ENCODE measurements at places on chromosomes 6 and 20.
A peak's percentile ranks its signal among the peaks of the same experiment; 100 is the strongest.

GRCh38 chr20:8400486-8400885 lies 268.4 kb downstream of the PLCB1 start:
- no peak for DNase-seq

DNA sequence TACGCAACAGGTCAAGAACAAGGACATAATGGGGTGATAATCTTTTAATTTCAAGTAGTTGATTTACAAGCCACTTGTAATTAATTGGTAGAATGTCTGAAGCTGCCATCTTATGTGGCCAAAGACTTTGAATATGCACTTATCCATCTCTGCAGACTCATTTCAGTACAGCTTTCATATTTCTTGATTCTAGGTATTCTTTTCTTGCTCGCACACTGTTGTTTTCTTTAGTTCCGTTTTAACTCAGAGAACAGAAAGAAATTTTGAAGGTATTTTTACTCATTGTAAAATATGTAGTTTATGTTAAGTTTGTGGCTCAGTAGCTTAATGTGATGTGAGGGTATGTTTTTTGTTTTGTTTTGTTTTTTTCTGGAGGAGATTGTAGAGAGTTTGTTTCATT lies 73.9 kb downstream of the UBR2 start:
- no peak for DNase-seq

DNA sequence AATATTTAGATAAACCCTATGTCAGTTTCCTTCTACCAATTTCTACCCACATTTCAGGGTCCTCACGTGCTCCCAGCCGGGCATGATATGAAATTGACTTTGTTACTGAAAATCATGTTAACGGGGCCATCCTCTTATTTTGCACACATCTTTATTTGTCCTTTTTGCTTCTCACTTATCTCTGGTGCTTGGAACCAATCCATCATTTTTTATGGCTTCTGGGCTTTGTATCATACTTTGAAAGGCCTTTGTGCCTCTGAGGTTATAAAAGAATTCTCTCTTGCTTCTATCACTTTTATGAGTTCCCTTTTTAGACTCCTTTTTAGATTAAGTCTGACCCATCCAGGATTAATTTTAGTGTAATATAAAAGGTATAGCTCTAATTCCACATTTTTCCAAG lies 117.1 kb upstream of the PRND start:
- no peak for DNase-seq

GRCh38 chr6:142570221-142570671 lies 268.4 kb downstream of the ADGRG6 start:
- DNase-seq = no peak

DNA sequence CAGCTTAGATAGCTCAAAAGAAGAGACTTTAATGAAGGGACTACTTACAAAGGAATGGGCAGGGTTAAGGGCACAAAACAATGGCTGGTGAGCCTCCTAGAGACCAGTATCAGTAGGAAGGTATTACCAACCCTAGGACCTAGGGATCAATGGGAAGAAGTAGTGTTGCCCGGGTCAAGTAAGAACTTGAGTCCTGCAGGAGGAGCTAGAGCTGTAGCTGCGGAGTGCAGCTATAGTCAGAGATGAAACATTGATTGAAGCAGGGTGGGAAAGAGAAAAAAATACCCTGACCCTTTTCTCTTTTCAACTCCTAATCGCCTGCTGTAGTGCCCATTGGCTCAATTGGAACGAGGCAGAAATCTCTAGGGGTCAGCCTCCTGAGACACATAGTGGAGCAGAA lies 144.0 kb downstream of the FLRT3 start:
- no peak for DNase-seq

GRCh38 chr20:57161478-57162361 lies 104.7 kb downstream of the BMP7 start:
- DNase-seq = no peak

GRCh38 chr20:62975812-62976508 lies 23.5 kb downstream of the SLC17A9 start:
- no peak for DNase-seq

DNA sequence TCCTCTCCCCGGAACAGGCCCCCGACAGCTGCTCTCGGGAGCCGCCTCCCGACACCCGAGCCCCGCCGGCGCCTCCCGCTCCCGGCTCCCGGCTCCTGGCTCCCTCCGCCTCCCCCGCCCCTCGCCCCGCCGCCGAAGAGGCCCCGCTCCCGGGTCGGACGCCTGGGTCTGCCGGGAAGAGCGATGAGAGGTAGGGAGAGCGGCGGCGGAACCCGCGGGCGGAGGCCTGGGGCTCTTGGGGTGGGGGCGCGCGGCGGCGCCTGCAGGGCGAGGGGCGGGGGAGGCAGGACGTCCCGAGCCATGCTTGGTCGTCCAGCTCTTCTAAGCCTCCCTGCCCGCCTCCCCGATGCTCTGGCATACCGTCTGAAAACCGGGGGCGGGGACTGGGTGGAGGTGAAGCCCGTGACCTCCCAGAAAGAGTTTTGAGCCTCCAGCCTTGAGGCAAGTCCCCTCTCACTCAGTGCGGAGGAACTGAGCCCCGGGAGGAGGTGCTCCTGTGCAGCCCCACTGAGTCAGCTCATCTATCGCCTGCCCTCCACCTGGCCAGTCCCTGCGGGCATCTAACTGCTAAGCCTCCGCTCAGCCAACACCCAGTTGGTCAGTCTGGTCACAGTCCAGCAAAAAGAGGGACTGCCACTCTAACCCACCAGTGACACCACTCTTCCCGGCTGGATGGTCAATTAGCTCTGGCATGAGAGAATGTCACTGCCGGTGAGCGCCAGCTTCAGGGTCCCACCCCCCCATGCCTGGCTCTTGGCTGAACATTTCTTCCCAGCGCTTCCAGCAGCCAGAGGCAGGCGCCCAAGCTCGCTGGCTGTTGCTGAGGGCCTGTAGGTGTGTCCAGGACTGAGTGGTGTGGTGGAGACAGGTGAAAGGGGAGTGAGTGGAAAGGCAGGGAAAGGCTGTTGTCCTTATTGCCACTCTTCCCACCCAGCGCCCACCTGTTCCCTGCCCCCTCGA lies 482 bp downstream of the DDR1 start:
- DNase-seq = peak; percentile 69

- DNase-seq = no peak
Observed at GRCh38 chr6:84766118-84766798, 1.9 kb upstream of the TBX18 start.

- DNase-seq = no peak
Observed at GRCh38 chr20:18005990-18006364, 37.2 kb downstream of the MGME1 start.

DNA sequence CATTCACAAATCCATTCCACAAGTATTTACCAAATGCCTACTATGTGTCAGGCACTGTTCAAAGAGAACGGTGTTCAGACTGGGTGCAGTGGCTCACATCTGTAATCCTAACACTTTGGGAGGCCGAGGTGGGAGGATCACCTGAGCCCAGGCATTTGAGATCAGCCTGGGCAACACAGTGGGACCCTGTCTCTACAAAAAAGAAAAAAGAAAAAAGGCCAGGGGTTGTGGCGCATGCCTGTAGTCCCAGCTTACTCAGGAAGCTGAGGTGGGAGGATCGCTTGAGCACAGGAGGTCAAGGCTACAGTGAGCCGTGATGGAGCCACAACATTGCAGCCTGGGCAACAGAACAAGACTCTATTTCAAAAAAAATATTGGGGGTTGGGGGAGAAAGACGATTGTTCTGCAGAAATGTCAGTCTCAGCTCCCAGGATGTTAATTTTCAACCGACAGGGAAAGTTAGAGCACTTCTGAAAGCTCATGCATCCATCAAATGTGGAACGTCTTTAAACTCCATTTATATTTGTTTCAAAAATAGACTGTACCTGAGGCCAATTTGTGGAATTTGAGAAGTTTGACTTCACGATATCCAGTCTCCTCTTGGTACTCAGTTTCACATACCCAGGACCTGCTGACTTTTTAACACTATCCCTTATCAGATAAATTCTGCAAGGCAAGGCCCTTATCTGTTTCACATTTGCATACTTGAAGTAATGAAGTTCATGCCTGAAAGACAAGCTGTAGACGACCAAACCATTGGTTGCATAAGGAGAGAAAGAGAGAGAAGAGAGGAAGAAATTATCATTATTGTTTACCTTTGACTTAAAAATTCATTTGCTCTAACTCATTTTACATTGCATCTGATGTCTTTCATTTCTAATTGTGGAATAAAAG lies 14.8 kb upstream of the BTN3A2 start:
- no peak for DNase-seq

DNA sequence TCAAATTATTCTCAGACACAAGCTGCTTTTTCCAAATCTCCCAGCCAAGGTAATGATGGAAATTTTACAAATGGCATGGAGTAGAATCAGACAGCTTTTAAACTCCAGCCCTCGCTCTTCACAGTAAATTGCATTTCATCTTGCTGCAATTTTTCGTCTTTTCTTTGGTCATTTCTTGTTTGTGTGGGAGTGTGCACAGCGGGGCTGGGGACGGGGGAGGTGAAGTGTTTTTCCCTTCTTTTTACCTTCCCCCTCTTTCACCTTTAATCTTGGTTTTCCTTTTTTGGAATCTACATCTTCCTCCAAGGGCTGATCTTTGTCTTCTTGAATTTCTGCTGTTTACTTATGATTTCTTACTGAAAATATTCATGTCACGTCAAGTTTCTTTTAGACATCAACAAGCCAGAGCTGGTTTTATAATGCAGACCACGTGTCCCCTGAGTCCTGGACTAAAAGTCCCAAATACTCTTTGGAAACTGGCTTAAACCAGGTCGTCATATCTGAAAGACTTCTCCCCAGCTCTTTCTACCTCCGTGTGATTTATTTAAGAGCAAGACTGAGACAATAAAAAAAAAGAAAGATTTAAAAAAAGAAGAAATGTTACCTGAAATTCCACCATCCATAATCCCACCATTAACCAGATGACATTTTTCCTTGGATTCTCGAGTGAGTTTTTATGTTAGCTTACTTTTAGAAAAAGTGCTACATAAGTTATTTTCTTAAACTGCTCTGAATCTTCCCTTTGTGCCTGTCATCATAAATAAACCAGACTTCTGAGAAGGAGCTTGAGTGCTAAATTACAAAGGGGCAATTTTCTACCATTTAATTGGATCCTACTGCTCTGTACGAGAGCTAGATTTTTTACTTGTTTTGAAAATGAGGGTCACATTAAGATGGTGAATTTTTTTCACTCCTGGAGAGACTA lies 52.0 kb downstream of the MAP3K5 start:
- no peak for DNase-seq

- no peak for DNase-seq
Observed at GRCh38 chr6:31353384-31353945, 3.5 kb downstream of the HLA-B start.

GRCh38 chr6:14728396-14729024 lies 517.4 kb upstream of the JARID2 start:
- no peak for DNase-seq

DNA sequence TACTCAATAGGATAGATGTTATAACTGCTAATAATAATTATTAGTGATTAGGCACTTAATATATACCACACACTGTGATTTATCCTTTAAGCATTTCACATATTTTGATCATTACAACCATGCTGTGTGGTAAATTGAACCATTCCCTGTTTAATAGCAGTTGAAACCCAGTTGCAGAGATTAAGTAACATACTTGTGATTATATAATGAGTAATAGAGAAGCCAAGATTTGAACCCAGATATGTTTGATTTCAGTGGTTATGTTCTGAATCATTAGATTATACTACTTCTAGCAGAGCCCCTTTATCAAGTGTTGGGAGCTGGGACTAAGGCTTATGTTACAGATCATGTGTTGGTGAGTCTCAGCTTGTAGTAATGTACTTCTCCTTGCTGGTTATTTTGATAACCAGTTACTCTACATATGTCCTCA lies 44.1 kb downstream of the STK4 start:
- DNase-seq = no peak

- no peak for DNase-seq
Observed at GRCh38 chr6:120108061-120108795, 758.7 kb upstream of the MAN1A1 start.

DNA sequence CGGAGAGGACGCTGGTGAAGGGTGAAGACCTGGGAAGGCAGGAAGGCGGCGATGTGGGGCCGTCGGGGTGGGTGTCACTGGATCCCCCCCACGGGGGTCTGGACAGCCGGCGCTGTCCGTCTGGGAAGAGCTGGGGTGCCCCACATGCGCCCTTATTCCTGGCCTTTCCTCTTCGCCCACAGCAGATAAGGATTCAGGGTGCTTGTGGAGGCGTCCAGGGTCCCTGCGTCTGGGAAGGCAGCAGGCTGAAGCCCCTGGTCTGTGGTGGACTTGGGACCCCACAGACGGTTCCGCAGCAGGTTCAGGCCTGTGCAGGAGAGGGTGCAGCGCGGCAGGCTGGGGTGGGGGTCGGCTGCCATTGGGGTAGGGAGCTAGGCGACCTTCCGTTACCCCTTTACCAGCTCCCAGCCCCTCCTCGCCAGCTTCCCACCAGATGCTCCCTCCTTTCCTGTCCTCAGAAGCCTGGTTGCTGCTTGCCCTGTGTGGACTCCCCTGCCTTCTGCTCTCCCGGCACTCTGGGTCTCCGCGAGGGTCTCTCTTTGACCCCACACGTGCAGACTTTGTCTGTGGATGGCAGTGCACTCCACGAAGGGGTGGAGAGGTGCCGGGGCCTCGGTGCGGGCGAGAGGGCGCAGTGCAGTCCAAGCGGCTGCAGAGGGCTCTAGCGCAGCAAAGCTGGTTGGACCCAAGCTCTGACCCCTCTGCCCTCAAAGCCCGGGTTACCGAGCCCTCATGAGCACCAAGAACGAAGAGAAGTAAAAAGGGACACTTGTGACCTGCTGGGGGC lies 2.1 kb upstream of the GATA5 start:
- no peak for DNase-seq

DNA sequence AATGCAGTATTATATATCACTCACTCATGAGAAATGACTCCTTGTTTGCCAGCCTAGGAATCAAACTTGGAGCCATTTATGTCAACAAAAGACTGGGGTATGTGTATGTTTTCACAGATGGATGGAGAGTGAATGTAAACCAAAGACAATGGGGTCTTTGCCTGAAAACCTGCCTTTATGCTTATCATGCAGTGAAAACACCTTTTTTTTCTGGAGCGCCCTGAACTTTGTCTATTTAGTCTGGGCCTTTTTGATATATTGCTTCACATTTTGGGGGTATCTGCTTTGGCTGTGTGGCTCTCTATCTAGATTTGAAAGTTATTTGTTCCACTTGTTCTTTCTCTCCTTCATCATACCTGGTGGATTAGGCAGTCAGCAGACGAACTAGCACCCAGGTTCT lies 848.5 kb upstream of the FLRT3 start:
- DNase-seq = no peak

- no peak for DNase-seq
Observed at GRCh38 chr6:144936764-144937163, 651.6 kb downstream of the UTRN start.

GRCh38 chr6:14265049-14266021 lies 147.8 kb downstream of the CD83 start:
- no peak for DNase-seq

Data from activated naive CD4-positive, alpha-beta T cell treated with anti-CD3 and anti-CD28 coated beads for 36 hours (primary cell).